ENCODE measurements at places on chromosomes 11 and 22.

DNA sequence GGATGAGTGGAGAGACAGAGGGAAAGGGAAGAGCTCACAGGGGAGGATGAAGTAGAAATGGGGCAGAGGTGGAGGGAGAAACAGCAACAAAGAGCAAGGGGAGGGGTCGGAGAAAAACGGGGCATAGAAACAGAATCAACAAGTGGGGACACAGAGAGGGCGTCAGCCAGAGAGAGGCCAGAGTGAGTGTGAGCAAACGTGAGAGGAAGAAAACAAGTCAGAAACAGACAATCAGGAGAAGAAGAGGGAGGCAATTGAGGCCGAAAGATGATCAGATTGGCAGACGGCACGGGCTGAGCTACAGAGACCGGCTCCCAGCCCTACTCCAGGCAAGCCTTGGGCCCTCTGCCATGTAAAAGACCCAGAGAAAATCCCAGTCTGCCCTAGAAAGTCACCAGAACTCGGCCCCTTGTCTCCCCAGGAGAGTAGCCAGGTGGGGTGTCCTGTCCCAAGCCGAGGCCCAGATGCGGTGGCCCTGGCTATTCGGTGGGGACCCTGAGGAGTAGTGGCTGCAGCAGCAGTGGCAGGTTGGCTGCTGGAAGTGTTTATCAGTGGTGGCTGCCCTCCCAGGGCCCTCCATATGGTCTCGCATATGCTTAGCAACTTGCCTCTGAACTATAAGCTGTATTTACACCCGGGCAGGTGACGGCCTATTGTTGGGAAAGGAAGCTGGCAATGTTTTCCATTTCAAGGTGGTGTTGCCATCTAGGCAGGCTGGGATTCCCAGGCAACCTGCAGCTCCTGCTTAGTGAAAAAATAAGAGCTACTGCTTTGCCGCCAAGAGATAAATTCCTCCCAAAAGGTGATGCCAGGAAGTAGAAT lies 14.8 kb upstream of the TSPAN18 start:
- DNase-seq: no peak

GRCh38 chr11:87628026-87628580 lies 547.1 kb downstream of the RAB38 start:
- no peak for DNase-seq

- no peak for DNase-seq
These were observed 3.9 kb downstream of the CNIH2 start for GRCh38 chr11:66281776-66282467.

DNA sequence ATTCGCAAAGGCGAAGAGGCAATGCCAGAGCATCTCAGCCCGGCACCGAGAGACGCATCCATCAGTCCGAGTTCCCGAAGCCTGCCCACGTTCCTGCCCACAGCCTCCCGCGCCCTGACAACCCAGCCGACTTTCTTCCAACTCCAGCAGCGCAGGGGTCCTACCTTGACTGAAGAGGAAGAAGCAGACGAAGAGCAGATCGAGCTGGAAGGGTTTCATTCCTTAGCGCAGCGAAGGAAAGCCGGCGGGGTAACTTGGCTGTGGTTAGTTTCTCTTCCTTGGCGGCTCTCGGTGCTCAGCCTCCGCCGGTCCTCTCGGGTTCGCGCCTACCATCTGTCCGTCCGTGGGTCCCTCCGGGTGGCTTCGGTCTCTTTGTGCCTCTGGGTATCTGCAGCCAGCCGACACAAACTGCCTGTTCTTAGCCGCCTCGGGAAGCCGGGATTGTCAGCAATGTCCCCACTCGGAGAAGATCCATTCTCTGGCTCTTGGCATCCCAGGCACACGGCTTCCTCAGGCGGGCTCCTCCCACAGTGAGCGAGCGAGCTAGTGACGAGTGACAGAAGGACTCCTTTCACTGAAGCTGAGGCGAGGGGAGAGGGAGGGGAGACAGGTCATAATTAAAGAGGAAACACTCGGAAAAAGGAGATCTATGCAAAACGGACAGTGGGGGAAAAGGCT lies at the start of gene KIRREL3:
KIRREL3 (minus strand) TSS at position 480 of the 678 bp plus-strand sequence.
- DNase-seq: peak; percentile 33

GRCh38 chr11:17230867-17231851 lies 23.4 kb upstream of the PIK3C2A start:
- DNase-seq: no peak

- DNase-seq: no peak
These were observed 29.4 kb downstream of the SMCO4 start for GRCh38 chr11:93513772-93514171.

DNA sequence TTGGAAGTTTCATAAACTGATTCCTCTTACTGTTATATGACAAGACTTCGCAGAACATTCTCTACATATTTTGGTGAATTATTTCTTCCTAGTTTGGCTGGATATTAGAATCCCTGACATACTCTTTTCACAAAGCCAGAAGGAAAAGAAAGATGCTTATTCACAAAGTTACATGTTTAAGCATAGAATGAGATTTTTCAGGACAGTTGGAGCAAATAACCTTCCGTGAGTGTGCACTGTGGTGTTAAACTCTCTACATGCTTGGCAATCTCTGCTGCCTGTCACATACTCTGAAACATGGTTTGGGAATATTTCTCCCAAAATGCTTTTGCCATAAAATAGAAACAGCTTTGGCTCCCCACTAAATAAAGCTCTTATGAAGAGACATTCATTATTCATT lies 230.0 kb upstream of the MTNR1B start:
- DNase-seq: no peak

DNA sequence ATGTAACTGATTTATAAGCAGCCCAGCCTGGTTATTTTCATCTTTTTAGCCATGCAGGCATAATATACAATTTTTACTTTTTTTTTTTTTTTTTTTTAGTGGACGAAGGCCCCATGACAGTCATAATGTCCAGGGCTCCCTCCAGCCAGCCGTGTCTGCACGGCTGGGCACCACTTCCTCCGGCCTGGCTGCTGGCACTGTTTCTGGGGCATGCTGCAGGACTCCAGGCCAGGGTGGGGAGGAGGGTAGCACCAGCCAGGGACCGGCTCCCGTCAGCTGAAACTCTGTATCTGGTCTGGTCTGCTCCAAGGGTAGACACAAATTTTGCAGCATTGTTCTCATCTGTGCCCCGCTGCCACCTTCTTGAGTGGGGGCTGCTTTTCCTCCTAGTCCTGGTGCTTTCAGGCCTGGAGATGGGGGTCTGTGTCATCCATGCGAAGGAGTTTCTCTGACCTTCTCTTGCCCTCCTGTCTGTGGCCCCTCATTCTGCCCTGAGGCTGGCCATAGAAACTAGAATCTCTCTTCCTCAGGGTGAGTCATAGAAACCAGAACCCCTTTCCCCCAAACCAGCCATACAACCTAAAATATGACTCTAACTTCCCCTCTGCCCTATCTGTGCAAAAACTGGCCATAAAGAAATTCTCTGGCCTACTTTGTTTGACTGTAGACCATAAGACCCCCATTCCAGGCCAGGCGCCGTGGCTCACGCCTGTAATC lies 9.2 kb upstream of the RRP7A start:
- no peak for DNase-seq

- peak; percentile 38 for DNase-seq
These were observed at the start of gene NCR3LG1 for GRCh38 chr11:17351510-17352176. Gene NCR3LG1 (plus strand): TSS chr11:17351800. CDS start chr11:17351970, 170 bp downstream.

DNA sequence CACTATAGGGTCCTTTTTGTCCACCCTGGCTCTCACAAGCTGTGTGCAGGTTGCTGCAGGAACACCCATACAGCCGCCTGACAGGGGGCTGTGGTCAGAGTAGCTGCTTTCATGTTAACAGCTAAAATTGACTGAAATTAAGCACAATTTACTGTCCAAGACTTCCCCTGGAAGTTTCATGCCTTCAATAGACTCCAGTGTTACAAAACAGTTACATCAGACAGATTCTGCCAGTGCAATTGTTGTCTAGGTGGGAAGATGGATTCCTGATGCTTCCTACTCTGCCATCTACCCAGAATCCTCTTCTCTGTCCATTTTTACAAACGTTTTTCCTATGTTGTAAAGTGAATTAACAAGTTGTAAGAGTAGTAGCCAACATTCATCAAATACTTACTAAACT lies 5.3 kb upstream of the TSKU start:
- DNase-seq: no peak

DNA sequence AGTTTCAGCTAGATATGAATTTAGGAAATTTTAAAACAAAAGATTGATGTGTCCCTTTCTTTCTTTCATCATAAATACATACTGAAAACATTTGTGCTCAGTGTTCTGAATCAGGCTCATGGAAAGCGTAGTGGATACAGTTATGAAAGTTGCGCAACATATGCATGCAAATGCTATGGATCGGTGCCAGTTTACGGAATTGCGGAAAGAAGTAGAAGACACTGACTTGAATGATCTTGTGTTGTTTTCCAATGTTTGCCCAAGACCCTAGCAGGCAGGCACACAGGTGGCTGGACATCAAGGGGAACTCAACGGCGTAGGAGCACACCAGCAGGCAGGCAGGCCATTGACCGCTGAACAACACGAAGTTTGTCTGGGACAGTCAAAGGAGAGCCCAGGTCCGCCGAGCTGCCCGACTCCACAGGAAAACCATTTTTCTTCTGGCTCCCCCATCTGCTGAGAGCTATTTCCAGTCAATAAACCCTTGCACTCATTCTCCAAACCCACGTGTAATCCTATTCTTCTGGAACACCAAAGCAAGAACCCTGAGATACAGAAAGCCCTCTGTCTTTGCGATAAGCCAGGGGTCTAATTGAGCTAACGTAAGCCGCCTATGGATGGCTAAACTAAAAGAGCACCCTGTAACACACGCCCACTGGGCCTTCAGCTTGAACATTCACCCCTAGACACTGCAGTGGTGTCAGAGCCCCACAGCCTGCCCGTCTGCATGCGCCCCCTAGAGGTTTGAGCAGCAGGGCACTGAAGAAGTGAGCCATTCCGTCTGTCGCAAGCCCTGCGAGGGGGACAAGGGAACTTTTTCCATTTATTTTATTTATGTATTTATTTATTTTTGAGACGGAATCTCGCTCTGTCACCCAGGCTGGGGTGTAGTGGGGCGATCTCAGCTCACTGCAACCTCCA lies 7.4 kb upstream of the BIRC3 start:
- DNase-seq: no peak

DNA sequence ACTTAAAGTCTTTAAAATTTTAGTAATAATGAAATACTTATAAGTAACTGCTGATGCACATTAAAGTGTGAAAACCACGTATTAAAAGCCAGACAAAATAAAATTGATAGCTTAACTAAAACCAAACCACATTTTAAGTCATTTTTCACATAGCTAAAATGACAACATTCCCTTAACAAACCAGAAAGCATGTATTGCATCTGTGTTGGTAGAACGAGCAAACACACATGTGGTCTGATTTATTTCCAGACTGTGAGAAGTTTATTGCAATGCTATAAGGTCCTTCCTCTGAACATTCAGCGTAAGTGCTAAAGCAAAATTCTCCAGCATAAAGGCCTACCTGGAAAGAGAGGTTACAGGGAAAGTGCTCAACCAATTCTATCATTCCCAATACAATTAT lies 57.8 kb downstream of the ARHGAP20 start:
- DNase-seq: no peak

All from A549 (cell line).